CD4-positive, alpha-beta T cell treated with Interleukin-15 for 1 hour (primary cell): ENCODE measurements at places on chromosomes 3 and 15.

DNA sequence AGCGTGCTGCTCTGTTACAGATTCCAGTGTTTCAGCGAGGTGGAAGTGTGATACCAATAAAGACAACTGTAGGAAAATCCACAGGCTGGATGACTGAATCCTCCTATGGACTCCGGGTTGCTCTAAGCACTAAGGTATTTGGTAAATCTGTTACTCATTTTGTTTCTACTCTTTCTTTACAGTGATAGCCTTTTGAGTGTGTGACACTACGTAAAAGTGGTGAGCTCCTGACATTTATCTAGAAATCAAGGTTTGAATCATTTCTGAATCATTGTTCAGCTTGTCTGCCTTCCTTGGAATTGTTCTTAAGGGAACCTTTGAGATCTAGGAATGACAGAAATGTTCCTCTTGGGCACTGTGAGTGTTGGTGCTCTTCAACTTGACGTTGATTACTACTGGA, 11.2 kb upstream of the CAPN3 start:
- no peak for DNase-seq

- DNase-seq, result no peak
These were observed 290.1 kb downstream of the MFSD1 start for GRCh38 chr3:159091936-159092335.

- no peak for DNase-seq
These were observed 36.5 kb downstream of the U2SURP start for GRCh38 chr3:143037867-143038266.

DNA sequence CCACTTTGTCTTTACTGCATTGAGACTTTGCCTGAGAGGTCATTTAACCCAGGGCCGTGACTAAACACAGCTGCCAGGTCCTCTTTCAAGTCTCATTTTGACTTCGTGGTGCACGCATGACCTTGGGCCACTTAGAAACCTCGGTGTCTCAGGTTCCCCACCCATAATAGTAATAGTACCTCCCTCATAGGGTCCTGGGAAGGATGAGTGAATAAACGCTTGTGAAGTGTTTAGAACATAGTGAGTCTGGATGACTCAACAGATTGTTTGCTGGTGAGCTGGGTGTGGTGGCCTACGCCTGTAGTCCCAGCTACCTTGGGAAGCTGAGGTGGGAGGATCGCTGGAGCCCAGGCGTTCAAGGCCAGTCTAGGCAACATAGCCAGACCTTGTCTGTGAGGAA, 56.3 kb downstream of the BDH1 start:
- DNase-seq, result no peak

GRCh38 chr15:79769069-79769481, 127.7 kb downstream of the MTHFS start:
- DNase-seq, result no peak

GRCh38 chr3:13556917-13557316, 8.0 kb downstream of the FBLN2 start:
- DNase-seq, result no peak

- no peak for DNase-seq
These were observed 9.4 kb downstream of the ATP11B start for GRCh38 chr3:182802413-182803390.

- no peak for DNase-seq
These were observed 187.9 kb downstream of the GHSR start for GRCh38 chr3:172260381-172260780.

DNA sequence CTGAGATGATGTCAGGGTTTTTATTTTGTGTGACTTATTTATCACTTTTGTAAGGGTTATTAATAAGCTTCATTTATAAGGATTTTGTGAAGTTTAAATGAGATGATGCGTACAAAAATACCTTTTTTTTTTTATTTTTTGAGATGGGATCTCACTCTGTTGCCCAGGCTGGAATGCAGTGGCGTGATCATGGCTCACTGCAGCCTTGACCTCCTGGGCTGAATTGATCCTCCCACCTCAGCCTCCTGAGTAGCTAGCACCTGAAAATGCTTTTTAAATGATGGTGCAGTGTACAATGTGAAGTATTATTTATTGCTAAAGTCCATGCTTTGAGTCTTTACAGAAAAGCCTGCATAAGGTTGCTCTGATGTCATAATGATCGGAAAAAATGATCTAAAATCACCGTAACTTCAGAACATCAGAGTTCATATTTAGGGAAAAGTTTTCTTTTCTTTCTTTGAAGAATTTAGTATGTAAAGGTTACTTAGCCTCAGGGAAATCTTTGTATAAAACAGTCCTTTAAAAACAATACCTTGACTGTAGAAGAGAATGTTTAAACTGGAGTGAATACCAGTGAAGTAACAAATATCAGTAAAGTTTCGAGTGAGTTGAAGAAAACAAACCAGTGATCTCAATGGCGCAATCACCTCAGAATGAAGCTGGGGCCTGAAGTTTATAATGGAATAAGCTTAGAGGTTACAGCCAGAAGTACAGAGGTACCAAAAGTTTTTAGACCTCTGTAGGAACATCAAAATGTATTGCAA, 29.7 kb downstream of the TCF12 start:
- no peak for DNase-seq

GRCh38 chr3:196186651-196187573, 24.3 kb downstream of the ZDHHC19 start:
- DNase-seq, result no peak

DNA sequence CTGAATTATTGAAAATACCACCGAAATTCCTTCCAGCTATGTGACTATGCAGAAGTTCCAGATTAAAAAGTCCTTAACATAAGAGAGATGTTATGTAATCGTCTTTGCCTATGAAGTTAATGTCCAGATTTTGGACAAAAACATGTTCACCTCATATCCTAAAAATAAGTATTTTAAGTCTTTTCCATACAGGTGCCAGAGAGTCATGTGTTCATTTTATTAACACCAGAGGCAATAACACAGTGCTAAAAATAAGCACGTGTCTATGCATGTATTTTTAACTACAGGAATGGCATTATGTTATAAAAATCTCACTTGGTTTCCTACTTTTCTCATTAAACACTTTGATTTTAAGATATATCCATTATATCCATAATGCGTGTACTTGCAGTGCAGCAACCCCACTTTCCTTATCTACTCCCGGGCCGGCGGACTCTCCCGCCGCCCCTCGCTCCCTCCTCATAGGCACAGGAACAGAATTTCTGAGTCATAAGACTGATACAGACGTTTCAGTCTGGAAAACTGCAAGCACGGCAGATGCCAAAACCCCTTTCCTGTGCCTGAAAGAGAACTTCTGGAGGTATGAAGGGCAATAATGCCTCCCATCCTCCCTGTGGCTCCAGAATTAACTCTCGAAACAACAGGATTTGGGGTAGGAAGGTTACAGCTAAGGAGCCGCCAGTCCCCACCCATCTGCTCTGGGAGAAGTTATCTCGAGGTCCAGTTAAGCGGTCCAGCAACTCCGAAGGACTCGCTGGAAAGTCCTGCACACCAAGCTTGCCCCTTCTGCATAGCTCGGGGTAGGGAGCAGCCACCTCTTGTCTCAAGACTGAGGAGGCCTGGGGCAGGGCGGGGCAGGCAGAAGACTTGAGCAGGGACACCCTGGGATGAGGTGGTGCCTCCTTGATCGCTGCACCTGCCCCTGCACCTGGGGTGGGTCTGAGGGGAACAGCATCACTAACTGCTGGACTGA, 22.3 kb upstream of the PSTPIP1 start:
- no peak for DNase-seq

- no peak for DNase-seq
These were observed 34.9 kb downstream of the TMEM39A start for GRCh38 chr3:119428538-119428937.

- DNase-seq, result no peak
These were observed 26.8 kb downstream of the LRTM1 start for GRCh38 chr3:54900838-54901591.

DNA sequence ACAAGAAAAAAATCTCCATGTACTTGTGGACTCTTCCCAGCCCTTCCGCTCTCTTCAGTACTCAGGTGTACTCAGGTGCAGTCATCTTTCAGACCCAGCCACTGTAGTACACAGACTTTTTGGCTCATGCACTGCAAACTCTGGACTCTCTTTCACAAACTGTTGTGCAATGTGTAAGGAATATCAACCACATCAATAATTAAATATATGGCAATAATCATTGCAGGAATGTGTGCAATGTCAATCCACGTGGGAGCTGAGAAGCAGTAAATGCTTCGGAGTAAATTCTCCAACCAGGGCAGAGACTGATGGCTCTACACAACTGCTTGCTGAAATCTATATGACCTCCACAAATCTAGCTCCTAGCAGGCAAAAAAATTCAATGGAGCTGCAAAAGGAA, 287.3 kb upstream of the COL8A1 start:
- DNase-seq, result no peak

- DNase-seq, result no peak
These were observed 9.5 kb downstream of the CACNA2D3 start for GRCh38 chr3:54131890-54132289.

- no peak for DNase-seq
These were observed 53.0 kb downstream of the SUCLG2 start for GRCh38 chr3:67601385-67601784.

DNA sequence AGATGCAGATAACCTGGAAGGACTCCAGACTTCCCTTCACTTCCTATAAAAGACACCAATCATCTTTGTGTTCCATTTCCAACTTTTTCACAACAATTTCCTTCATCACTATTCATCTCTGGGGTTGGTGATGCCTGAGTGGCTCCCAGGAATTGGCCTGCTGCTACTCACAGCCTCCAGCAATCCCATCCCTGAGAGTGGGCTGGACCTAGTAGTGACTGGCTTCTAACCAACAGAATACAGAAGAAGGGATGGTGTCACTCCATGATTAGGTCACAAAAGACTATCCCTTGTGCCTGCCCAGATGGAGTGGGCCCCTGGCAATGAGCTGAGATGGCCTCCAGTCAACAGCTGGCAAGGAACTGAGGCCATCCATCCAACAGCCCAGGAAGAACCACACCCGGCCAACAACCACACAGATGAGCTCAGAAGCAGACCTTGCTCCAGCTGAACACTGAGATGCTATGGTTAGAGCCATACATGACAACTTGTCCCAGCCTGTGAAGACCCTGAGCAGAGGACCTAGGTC, 20.9 kb downstream of the OCA2 start:
- DNase-seq, result no peak

- DNase-seq, result no peak
These were observed 66.2 kb upstream of the XCR1 start for GRCh38 chr3:46093327-46093942.
